Heart left ventricle (tissue), 16 donors: ENCODE measurements at places on chromosomes 4 and X. TPM values are rescaled to one million over a fixed set of nuclear protein-coding genes. Genes with fewer than 3 reads are reported as not detected.

Gene ERVMER34-1
- polyA plus RNA-seq, result 3.3 TPM

Gene PRSS48
- not detected for polyA plus RNA-seq

Gene DMD
- 34.7 TPM for polyA plus RNA-seq

Gene ATP6AP2
- polyA plus RNA-seq, result 28.5 TPM

Gene TEX13D
- polyA plus RNA-seq, result not detected

Gene HSFX2
- 0.57 TPM for polyA plus RNA-seq

Gene IL21
- not detected for polyA plus RNA-seq

Gene TRPC3
- 0.06 TPM for polyA plus RNA-seq

Gene NUDT6
- 22.5 TPM for polyA plus RNA-seq

Gene SPANXN3
- not detected for polyA plus RNA-seq

Gene SPOCK3
- polyA plus RNA-seq, result 0.06 TPM

Gene GRIPAP1
- 20.4 TPM for polyA plus RNA-seq

Gene ALPK1
- 1.3 TPM for polyA plus RNA-seq

Gene PLAC1
- not detected for polyA plus RNA-seq

Gene SLC9B1
- 0.15 TPM for polyA plus RNA-seq

Gene REST
- polyA plus RNA-seq, result 7.3 TPM

Gene ADH1B
- polyA plus RNA-seq, result 39.2 TPM

Gene TGIF2LX
- polyA plus RNA-seq, result not detected

Gene BEND4
- not detected for polyA plus RNA-seq

Gene MAGEA10
- polyA plus RNA-seq, result not detected

Gene USP26
- not detected for polyA plus RNA-seq

Gene ARMCX2
- 14.0 TPM for polyA plus RNA-seq

Gene GABRG1
- not detected for polyA plus RNA-seq

Gene GPR119
- polyA plus RNA-seq, result not detected

Gene ENAM
- polyA plus RNA-seq, result 1.3 TPM

Gene TMEM31
- not detected for polyA plus RNA-seq

Gene FGF16
- 0.06 TPM for polyA plus RNA-seq

Gene REELD1
- 0.04 TPM for polyA plus RNA-seq

Gene PLXNB3
- 2.8 TPM for polyA plus RNA-seq

Gene CHRDL1
- polyA plus RNA-seq, result 1.3 TPM

Gene CLDN22
- polyA plus RNA-seq, result not detected

Gene RGN
- 16.0 TPM for polyA plus RNA-seq

Gene PDGFRA
- 17.6 TPM for polyA plus RNA-seq

Gene SPANXC
- not detected for polyA plus RNA-seq

Gene SLITRK2
- polyA plus RNA-seq, result 0.07 TPM

Gene REPS2
- polyA plus RNA-seq, result 2.2 TPM

Gene PNMA3
- 0.08 TPM for polyA plus RNA-seq

Gene PRDM8
- 0.26 TPM for polyA plus RNA-seq

Gene SLC6A14
- polyA plus RNA-seq, result not detected

Gene DDIT4L
- polyA plus RNA-seq, result 0.36 TPM

Gene PCDH11X
- not detected for polyA plus RNA-seq

Gene GAGE12H
- not detected for polyA plus RNA-seq
